CD4-positive, alpha-beta T cell treated with Interleukin-15 for 4 hours (primary cell): ENCODE measurements at places on chromosomes 12 and 14.

- no peak for DNase-seq
Observed at GRCh38 chr14:103741876-103742275, 26.3 kb downstream of the ZFYVE21 start.

DNA sequence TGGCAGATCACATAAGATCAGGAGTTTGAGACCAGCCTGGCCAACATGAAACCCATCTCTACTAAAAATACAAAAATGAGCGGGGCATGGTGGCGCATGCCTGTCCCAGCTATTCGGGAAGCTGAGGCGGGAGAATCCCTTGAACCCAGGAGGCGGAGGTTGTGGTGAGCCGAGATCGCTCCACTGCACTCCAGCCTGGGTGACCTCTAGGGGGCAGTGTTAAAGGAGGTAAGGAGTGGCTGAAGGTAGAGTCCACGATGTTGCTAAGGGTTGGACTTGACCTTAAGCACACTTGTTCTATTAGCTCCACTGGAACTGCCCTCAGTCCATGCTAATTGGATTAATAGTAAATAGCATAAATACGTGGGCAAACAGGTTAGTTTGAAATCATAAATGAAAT is 62.4 kb upstream of the PSMC1 start:
- DNase-seq: peak; percentile 6

- DNase-seq: no peak
Observed at GRCh38 chr14:72610831-72611200, 283.1 kb downstream of the DPF3 start.

- no peak for DNase-seq
Observed at GRCh38 chr12:108319277-108320234, 19.6 kb downstream of the CMKLR1 start.

GRCh38 chr14:71395151-71395604 is 487.9 kb downstream of the PCNX1 start:
- DNase-seq: peak; percentile 13

DNA sequence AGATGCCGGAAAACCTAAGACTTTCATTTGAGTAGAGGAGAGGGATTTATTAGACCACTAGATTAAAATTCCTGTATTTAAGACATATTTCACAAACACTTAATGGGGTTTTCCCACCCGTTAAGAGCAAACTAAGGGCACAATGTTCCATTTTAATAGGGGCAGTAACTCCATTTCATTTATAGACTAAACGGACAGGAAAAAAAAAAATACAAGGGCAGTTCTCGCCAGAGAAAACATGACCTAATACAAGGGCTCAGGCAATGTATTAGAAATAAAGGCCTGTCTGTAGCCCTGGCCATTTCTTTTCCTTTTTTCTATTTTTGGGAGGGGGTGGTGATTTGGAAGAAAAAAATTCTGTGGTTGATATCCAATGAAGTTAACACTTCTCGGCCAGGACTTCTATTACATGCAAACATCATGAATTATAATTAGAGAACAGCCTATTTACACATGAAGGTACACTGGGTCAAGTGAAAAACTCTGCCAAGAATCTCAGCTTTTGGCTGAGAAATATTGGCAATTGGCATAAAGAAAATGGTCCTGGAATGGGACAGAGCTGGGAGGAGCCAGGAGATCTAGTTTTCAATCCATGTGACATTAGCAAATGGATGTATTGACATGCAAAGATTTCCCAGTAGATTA is 641.1 kb upstream of the TBX3 start:
- no peak for DNase-seq

DNA sequence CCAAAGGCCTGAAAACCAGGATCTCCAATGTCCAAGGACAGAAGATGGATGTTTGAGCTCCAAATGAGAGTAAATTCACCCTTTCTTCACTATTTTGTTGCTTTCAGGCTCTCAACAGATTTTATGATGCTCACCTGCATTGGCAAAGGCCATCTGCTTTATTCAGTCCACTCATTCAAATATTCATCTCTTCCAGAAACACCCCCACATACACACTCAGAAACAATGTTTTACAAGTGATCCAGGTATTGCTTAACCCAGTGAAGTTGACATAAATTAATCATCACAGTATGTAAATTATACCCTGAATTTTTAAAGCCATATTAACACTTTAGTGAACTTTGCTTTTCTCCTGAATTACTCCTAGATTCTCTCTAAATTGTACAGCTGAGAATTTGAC is 63.3 kb downstream of the DUSP6 start:
- DNase-seq: no peak

GRCh38 chr12:125983094-125983783 is 918.0 kb downstream of the AACS start:
- no peak for DNase-seq

- DNase-seq: peak; percentile 98
Observed at GRCh38 chr12:68807576-68808387, at the start of gene MDM2. Gene MDM2 (plus strand): TSS chr12:68808177. CDS start chr12:68808478, 301 bp downstream.

DNA sequence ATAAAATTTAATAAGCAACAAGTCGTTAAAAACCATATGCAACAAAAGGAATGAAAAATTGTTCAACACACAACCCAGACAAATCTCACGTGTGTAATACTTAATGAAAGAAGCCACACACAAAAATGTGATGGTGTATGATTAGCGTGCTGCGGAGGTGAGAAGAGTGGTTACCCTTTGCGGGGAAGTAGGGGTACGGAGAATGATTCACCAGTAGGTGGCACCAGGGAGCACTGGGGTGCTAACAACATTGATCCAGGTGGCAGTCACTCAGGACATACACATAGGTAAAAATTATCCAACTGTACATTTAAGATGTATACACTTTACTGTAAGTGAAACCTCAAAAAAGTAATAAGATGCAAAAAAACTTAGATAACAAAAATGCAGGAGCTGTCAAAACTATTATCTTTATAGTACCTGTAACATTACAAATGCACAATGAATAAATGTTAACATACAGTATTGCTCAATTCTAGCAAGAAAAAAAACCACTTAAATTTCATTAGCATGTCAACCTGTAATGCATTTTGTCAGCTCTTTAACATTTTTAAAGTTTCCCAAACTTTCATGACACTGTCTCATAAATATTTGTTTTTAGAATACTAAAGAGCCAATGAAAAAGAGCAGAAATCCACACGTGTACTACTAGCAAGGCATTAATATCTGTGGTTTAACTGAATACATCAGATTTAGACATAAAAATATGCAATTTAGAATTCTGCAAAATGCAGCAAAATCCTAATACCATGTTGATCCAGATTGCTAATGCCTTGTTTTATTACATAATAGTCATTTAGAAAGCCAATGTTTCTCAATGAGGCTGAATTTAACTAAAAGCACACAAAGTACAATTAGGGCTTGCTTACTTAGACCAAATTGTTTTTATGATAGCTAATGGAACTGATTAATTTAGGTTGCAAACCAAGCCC is 46.7 kb downstream of the TMCC3 start:
- peak; percentile 59 for DNase-seq

DNA sequence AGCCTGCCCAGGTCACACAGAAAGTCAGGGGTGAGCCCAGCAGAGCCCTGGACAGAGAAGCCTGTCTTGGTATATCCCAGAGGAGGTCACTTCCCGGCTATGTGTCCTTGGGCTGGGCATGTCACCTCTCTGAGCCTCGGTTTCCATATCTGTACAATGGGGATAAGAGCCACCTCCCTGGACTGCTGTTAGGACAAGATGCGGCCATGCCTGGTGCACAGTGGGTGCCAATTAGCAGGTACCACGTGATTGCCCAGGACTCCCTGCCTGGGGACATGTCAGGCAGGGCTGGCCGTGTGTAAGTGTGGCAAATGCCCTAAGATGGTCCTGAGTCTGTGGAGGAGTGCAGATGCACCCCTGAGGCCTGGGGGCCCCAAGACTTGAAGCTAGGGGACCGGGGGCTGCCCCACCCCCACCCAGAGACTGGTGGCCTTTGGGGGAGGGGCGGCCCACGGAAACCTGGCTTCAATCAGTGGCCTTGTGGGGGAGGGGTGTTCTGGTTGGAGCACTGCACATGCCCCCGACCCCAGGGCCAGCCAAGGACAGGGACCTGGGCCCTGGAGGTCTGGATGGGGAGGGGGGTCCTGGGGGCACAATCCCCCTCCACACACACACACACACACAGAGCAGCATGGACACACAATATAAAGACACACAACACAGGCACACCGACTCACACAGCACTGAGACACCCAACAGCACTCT is 878 bp downstream of the TMEM119 start:
- DNase-seq: no peak

DNA sequence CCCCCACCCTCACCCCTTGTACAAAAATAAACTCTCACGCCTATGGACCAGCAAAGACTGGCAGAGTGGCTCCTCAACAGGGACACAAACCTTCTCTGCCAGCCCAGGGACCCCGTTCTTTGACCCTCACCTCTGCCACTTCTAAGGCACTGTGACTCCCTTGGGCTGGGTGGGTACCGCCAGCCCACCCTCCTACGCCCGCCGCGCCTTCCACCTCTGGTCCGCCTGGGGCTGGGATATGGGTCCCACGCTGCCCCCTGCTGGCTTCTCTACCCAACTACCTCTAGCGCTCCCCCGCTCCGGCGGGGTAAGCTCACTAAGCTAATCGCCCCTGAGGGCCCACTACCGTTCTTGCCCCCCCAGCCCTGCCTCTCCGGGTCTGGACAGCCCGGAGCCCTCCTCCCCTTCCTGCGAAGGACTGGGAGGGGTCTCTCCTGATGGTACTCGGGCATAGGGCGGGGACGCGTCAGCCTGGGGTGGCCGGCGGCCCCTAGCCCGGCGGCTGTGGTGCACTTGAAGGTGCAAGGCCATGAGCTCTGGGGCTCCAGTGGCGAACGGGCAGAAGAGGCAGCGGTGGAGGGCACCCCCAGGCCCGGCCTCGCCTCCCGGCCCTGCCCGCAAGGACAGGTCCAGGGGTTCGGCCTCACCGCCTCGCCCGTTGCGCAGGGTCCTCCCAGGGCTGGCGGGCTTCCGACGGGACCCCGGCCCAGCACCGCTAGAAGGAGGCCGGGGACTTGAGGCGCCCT is 8.1 kb downstream of the ZNF219 start:
- no peak for DNase-seq

DNA sequence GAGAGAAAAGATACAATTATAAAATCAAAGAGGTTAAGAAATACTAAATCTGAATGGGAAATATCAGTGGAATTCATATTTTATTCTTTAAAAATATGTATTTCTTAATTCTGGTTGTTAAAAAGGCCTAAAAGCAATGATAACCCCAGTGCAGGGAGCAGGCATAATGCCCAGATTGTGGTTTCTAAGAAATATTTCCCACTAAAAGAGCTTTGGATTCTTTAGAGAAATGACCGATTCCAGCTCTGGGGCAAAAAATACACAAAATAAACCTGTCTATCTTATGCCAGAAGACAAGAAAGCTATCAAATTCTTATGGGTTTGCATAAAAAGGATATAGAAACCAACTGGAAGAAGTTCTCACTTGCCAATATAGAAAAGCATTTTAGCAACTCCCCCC is 71.6 kb downstream of the PDE6H start:
- DNase-seq: no peak

- no peak for DNase-seq
Observed at GRCh38 chr12:80892597-80893445, 44.9 kb downstream of the LIN7A start.

GRCh38 chr14:99539491-99539890 is 58.3 kb downstream of the CCNK start:
- DNase-seq: no peak

DNA sequence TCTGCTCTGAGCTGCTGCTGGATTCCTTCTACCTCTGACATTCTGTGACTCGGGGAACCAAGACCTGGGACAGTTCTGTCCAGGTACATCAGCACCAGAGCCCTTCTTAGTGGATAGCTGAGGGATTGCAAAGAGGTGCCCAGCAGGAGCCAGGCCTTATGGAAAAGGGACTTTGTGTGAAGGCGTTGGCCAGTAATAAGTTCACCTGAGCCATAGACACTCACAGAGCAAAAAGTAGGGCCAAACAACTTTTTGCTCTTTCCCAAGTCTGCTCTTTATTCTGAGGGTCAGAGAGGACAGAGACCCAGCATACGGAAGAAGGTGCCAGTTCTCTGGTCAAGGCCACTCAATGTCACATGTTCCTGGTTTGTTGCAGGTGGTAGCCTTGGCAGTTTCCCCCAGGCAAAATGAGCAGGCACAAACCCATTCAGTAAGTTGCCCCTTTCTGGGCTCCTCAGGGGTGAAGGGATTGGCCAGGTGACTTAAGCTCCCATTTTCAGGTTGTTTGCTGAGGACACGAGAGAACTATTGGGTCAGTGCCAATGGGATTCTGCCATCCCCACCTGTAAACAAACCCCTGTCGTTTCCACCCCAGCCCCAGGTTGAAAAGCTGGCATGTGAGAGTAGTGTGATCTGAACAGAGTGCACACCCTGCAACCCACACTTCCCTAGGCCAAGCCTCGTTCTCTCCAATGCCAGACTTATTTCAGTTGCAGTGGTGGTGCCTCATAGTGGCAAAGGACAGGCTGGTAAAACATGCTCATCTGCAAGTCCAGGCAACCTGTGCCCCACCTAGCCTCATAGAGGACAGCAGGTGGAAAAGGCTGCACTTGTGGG is 150.3 kb downstream of the SMOC1 start:
- no peak for DNase-seq

- no peak for DNase-seq
Observed at GRCh38 chr14:61188978-61189808, 91.9 kb downstream of the TMEM30B start.
